Inflammatory macrophage treated with lipopolysaccharide for 4 hours (primary cell): ENCODE measurements at places on chromosomes 7 and 10.

DNA sequence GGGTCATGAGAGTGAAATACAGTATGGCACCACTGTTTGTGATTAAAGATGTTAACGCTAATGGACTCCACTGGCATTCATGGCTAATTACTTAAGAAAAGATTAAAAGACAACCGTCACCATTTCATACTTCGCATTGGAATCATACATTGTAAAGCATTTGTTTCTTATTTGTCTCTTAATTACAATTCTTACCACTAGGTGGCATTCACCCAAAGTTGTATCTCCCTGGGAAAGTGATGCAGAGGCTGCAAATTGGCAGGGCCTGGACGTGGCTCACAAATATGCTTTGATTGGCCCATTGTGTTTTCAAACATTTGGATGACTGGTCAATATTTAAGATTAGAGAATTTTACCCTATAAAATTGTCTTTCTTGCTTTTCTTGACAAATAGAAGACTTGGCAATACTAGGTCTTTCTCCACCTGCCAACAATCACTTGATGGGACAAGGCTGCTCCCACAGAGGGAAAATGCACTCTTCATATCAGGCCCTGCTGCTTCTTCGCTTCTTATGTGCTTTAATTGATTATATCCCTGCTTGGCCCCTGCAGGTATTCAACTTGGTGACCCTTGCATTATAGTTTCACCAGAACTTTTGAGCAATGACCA, 72.1 kb upstream of the STARD3NL start:
- peak; percentile 65 for DNase-seq

DNA sequence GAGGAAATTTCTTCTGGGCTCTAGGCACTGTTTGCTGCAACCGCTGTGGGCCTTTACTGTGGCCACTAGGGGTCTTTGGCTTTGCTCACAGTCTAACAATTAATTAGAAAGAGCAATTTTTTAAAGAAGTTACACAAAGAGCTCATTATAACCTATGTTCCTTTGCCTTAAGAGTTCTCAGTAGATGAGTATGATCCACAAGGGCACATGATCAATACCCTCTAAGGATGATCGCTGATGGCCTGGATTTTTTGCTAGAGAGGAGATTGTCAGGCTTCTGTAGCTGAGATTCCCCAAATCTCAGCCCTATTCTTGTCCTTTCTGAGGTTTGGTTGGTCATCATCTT, 80.8 kb upstream of the RHOBTB1 start:
- peak; percentile 1 for DNase-seq

DNA sequence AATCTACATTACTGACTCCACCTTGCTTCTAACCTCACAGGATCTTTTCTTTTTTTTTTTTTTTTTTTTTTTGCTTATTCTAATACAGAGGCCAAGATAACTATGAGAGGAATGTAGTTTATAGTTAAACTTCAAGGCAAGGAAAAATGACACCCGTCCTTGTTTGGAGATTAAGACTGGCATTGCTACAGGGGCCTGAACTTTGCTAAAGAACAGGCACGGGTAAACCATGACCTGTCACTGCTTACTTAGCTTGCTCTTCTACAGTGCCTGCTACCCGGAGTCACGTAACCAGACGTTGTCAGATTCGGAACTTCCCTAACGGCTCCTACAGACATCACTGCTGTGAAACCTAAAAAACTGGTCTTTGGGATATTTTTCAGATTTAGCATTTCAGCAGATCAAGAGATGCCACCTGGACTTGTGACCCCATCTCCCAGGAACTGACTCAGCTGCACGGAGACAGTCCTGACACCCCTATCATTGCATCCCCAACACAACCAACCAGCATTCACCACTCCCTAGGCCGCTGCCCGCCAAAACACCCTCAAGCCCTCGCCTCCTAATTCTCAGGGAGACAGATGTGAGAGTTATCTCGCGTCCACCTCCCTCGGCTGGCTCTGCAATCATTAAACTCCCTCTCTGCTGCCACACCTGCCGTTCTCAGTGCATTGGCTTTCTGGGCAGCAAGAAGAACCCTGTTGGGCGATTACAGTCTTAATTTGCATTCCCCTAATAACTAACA, 27.5 kb downstream of the MAD1L1 start:
- no peak for DNase-seq

- DNase-seq = no peak
Measured at GRCh38 chr10:72598769-72599701, 26.8 kb downstream of the MICU1 start.

GRCh38 chr10:49643241-49644034, 29.6 kb downstream of the CHAT start:
- no peak for DNase-seq

DNA sequence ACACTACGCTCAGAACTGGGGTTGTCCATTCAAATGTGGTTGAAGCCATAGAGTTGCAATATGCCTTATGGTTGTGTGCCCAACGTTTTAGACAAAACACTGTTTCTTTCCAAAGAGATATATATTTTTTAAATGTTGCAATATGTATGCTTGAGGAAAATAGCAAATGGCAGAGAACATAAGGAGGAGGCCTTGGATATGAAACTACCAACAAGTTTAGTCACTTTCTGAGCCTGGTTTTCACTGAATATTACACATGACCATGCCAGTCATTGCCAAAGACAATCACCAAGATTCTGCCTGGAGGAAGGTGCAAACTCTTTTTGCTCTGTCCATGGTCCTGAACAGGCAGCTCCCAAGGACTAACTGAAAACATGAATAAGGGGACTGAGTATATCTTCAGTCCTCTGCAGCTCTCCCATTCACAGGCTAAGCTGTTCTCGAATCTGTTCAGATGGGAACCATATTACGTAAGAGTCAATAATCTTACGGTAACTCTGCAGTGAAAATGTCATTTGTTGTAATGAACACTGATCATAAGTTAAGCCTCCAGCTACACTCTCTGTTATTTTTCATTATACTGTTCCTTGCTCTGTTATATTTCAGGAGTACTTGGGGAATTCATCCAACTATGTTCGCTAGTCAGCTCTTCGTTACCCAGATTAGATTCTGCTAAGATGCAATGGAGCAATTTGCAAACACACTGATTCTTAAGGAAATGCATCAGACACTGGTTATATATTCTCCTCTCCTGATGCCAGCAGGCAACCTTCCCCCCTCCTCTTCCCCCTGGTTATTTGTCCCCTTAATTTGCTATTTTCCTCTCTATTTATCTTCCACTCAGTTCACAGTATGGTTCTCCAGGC, 90.7 kb upstream of the C1QL3 start:
- DNase-seq = no peak

GRCh38 chr7:104150470-104150869, 57.3 kb downstream of the ORC5 start:
- DNase-seq = no peak

DNA sequence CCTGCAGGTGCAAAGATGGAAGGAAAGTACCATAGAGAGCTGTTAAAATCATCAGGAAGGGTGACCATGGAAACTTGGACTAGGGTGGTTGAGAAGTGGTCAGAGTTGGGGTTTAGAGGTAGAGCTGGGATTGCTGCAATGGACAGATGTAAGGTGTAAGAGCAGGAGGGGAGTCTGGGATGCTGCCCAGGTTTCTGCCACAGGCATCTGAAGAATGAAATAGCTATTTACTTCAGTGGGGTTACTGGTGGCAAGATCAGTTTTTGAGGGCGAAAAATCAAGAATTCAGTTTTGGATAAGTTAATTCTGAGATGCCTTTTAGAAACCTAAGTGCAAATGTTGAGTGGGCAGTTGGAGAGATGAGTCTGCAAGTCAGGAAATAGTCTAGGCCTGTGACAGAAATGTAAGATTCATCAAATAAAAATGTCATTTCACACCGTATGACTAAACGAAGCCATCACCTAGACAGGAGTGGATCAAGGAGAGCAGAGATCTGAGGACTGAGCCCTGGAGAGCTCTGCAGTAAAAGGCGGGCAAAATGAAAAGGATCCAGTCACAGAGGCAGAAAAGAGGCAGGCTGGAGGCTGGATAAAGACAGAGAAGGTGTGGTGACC, 22.7 kb upstream of the TOMM7 start:
- no peak for DNase-seq
